ENCODE measurements at places on chromosomes 6 and 20.

- no peak for DNase-seq
These were observed 20.5 kb upstream of the SNRPC start for GRCh38 chr6:34736823-34737222.

- DNase-seq = no peak
These were observed 31.2 kb downstream of the TNFRSF21 start for GRCh38 chr6:47278545-47278944.

DNA sequence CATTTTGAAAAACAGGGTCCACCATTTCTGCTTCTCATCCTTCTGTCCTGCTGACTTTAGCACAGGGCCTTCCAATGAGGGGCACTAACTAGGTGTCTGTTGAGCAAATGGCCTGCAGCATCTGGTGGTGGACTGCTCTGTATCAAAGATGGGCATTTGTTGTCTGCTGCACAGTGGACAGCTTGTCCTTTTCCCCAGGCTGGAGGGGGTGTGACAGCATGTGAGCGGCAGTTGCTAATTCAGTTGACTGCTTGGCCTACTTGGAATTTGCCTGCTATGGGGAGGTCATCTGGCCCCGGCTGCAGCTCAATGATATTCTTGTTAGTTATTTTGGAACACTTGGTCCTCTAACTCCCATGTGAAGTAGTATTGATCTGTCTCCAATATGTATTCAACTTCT is 93.7 kb downstream of the SH3BGRL2 start:
- no peak for DNase-seq

DNA sequence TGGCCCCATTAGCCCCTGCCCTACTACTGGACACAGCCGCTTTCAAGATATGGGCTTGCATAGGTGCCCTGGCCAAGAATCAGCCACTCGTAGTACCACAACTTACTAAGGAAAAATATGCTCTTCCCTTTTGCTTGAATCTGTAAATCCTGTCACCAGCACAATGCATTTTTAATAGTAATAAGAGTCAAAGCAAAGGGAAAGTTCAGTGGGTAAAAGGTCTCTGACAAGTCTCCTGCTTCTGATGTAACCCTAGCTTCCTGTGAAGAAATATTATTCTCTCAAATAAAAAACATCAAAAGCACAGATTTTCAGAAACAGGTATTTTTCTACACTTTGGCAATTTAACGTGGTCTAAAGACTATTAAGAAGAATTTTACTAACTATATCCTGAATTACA is 373.8 kb downstream of the GJA1 start:
- DNase-seq = no peak

- DNase-seq = no peak
These were observed 65.6 kb downstream of the STMND1 start for GRCh38 chr6:17167327-17167979.
